Stimulated activated CD8-positive, alpha-beta memory T cell treated with anti-CD3 and anti-CD28 coated beads, Interleukin-4, amount 100 ng/mL, for 4 hours (primary cell): ENCODE measurements at places on chromosomes 2 and 18.

DNA sequence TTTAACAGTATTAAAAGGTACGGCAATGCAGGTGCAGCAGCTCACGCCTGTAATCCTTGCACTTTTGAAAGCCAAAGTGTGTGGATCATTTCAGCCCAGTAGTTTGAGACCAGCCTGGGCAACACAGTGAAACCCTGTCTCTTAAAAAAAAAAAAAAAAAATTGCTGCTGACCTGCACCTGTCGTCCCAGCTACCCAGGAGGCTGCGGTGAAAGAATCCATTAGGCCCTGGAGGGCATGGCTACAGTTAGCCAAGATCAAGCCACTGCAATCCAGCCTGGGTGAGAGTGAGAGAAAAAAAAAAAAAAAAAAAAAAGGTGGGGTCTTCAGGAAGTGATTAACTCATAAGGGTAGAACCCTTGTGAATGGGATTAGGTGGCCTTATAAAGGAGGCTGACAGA, 12.8 kb downstream of the CUL3 start:
- DNase-seq: no peak

DNA sequence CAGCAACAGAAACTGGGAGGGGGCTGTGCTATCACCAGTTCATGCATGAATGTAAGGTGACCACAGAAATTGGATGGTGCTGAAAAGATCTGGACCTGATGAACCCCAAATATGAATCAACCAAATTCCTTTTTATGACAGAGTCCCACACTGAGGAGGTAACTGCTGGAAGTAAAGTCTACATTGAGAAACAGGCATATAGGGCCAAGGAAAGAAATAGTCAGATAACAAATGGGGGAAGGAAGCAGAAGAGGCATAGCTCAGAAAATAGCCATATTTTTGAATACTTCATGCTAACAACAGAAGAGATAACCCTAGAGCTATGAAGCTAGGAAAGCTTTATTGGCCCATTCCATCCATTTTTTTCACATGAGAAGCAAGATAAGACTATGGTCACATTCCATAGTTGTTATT, 25.8 kb downstream of the ZC3H6 start:
- no peak for DNase-seq

DNA sequence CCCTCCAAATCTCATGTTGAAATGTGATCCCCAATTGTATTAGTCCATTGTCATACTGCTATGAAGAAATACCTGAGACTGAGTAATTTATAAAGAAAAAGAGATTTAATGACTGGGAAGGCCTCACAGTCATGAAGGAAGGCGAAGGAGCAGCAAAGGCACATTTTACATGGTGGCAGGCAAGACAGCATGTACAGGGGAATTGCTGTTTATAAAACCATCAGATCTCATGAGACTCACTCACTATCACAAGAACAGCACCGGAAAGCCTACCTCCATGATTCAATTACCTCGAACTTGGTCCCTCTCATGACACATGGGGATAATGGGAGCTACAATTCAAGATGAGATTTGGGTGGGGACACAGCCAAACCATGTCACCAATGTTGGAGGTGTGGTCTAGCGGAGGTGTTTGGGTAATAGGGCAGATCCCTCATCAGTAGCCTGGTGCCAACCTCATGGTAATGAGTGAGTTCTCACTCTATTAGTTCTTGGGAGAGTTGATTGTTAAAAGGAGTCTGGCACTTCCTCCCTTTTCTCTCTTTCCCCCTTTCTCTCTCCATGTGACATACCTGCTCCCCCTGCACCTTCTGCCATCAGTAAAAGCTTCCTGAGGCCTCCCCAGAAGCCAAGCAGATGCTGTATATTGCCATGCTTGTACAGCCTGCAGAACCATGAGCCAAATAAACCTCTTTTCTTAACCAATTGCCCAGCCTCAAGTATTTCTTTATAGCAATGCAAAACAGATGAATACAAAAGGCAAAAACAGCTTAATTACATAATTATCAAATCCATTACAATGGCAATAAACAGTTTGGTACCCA, 14.5 kb upstream of the FN1 start:
- DNase-seq: no peak

DNA sequence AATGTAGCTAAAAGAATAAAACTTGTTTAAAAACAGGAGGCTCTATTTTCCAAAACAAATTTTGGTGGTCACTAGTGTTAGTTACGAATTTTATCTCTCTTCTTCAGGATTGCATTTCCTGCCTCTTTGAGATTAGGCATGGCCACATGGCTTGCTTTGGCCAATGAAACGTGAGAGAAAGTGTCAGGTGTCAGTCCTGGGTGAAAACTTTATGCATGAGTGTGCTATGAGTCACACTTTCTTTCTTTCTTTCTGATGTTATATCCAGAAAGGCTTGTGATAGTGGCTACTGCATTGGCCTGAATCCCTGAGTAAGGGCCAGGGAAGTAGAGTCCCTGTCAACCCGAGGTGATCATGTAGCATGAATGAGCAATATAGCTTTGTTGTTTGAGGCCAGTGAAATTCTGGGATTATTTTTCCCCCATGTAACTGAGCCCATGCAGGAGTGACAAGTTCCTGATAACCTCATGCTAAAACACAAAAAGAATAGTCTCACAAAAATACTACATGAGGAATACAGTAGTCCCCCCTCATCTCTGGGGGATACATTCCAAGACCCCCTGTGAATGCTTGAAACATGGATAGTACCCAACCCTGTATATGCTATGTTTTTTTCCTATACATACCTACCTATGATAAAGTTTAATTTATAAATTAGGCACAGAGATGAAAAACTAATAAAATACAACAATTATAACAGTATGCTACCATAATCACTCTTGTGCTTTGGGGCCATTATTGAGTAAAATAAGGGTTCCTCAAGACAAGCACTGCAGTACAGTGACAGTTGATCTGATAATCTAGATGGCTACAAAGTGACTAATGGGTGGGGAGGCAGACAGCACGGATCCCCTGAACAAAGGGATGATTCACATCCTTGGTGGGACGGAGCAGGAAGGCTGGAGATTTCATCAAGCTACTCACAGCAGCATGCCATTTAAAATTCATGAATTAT, 109.5 kb downstream of the CDC42EP3 start:
- no peak for DNase-seq

GRCh38 chr2:14401873-14402272, 230.6 kb upstream of the LRATD1 start:
- DNase-seq: no peak

GRCh38 chr2:136131484-136131960, 13.6 kb upstream of the CXCR4 start:
- no peak for DNase-seq

- DNase-seq: no peak
Observed at GRCh38 chr18:48541026-48541746, 2.4 kb downstream of the CTIF start.

GRCh38 chr2:167729911-167730310, 517.5 kb downstream of the STK39 start:
- DNase-seq: no peak

DNA sequence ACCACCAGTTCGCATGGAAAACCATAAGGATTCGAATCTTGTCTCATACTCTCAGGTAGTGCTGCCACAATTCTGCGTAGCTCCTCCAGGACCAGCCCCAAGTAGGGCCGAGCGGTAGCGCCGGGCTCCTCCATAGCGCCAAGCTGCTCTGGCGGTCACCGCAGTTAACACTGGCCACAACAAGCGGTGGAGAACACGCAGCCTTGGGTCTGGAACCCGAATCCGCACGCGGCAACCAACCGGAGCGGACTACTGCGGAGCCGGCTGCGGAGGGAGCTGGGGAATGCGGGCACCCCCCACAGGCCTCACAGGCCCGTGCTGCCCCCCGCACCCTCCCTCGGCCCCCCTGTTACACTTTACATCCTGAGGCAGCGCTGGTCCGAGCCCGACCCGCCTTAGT, 531.5 kb downstream of the STK39 start:
- no peak for DNase-seq

DNA sequence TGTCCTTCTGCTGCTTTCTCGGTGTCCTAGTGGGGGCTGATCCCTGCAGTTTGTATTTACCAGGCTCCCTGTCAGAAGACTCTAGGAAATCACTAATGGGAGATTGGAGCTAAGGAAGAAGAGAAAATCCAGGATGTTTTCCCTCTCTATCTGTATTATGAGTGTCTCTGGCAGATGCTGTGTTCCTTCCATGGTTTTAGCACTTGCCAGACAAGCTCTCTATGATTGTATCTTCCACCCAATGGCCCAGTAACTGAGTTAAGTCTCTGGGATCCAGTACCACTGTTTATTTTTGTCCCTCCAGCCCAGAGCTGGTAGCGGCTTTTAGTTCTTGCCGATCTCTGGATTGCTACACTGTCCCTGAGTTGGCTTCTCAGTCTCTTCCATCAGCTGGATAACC, 494.8 kb upstream of the SLC39A10 start:
- no peak for DNase-seq

DNA sequence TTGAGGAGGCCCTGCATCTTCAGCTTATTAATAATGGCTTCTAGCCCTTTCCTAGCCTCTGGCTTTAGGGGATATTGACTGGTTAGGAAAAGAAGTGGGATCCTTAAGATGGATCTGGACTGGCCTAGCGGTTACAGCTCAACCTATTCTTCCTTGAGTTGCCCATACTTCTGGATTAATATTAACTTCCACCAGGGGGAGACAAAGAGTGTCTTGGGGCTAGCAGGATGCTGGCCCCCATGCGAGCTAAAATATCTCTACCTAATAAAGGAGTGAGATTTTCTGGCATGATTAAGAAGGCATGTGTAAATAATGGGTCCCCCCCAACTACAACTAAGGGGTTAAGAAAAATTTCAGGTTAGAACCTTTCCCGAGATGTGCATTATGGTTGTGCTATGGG, 23.2 kb upstream of the PLA2R1 start:
- no peak for DNase-seq

DNA sequence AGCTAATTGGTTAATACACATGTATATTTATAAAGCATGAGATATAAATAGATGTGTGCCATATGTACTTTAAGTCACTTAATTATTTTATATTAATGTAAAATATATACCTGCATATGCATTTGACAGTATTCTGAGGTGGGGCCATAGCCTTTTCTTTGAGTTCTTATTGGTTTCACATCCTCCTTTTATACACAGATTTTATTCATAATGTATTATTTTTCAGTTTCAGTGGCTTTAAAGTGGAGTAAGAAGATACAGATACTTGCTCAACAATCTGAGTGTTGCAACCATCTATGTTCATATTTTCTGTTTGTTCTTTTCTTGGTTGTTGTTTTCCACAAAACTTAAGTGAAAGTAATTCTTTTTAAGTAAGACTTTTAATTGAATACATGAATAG, 436.5 kb downstream of the RND3 start:
- no peak for DNase-seq

DNA sequence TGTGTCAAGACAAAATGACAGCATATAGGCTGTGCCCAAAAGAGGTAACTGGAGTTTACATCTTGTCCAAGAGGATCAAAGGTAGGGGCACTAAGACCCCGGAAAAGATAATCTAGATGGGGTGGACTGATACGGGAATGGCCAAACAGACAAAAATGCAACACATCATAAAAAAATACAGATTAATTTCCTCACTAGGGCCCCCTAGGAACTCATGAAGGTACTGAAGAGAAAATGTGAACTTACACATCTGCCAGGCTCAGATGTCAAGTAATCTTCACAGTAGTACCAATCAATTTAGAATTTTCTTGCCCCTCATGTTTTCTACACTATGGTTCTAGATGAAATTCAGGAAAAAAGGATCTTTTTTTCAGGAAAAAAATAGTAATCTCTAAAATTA, 115.6 kb upstream of the REG3A start:
- DNase-seq: no peak

DNA sequence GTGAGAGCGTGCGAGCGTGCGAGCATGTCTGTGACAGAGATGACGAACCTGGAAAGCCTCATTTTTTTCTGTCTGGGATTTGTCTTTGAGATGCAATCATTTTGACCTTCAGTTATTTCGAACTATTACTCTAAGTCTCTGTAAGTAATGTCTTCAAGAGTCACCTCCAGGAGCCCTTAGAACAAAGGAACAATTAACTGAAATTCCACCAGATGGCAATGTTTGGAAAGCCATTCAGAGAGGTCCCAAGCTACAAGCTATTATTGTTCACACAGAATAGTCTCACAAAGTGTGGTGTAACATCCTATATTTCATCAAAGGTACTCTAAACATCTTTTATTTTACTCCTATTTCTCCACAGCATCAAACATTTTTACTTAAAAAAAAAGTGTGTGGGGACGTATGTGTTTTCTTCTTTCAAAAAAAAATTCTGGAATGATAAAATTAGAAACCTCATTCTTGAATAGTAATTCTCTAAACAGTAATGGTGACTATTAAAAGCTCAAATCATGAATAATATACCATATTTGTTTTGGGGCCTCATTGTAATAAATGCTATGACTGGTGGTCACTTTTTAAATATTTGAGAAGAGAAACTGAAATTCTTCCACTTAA, 35.1 kb upstream of the MAPRE2 start:
- no peak for DNase-seq

GRCh38 chr18:44651478-44651877, 29.2 kb upstream of the SETBP1 start:
- no peak for DNase-seq

GRCh38 chr2:143551971-143552650, 422.9 kb downstream of the ARHGAP15 start:
- DNase-seq: no peak

DNA sequence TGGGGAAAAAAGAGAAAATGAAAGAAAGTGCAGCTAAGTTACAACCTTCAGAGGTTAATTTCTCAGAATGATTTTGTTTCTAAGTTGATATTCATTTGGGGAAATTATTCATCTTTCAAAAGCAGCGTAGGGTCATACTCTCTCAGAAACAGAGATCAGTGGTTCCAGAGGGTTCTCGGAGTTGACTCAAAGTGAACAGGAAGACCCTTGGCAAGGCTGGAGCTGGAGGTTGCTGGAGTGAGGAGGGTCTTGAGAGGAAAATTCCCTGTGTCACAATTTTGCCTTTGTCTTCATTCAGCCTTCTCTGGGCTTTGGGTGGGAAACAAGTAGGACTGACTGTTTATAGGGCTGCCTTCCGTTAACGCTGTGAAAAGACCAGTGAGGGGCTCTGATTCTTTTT, 168.2 kb downstream of the ICOS start:
- no peak for DNase-seq

GRCh38 chr18:75238100-75238499, 27.5 kb downstream of the TSHZ1 start:
- DNase-seq: no peak

GRCh38 chr2:44947028-44947375, 5.5 kb downstream of the SIX3 start:
- DNase-seq: no peak

DNA sequence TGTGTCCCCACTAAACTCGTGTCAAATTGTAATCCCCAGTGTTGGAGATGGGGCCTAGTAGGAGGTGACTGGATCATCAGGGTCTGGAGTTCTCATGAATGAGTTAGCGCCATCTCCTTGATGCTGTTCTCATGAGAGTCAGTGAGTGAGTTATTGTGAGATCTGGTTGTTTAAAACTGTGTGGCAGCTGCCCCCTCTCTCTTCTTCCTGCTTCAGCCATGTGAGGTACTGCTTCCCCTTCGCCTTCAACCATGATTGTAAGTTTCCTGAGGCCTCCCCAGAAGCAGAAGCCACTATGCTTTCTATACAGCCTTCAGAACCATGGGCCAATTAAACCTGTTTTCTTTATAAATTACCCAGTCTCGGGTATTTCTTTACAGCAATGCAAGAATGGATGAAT, 50.4 kb downstream of the AP1S3 start:
- no peak for DNase-seq

GRCh38 chr2:8677646-8678592, 3.9 kb upstream of the ID2 start:
- DNase-seq: no peak
